GM12864 (cell line): ENCODE measurements at places on chromosomes 2 and 18.

DNA sequence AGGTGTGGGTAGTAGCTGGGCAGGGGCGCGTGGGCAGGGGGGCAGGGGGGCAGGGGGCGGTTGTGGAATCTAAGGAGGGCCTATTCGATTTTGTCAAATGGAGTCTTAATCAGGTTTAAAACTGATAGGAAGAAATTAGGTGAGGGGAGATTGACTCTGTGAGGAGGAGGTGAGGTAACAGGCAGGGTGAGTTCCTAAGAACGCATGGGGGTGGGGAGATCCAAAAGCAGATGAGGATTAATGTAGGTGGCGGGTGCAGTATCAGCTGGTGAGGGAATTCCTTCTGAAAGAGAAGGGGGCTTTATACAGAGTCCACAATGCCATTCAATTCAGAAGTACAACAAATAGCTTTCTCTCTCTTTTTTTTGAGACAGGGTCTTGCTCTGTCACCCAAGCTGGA lies 72.7 kb downstream of the CAB39 start:
- no peak for DNase-seq

DNA sequence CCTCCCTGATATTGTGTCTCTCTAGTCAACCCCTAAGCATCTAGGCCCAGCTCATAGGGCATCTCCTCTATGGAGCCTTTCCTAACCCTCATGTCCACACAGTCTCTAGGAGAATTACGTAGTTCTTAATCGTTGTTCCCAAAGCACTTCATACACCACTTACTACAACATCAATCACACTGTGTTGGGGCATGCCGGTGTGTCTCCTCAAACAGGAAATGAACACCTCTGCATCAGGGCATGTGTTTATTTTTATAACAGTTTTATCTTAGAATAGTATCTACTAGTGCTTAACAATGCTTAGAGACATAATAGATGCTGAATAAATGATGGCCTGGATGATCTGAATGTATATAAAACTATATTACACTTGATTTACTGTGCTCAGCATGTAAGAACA lies 19.7 kb downstream of the CYP1B1 start:
- no peak for DNase-seq

DNA sequence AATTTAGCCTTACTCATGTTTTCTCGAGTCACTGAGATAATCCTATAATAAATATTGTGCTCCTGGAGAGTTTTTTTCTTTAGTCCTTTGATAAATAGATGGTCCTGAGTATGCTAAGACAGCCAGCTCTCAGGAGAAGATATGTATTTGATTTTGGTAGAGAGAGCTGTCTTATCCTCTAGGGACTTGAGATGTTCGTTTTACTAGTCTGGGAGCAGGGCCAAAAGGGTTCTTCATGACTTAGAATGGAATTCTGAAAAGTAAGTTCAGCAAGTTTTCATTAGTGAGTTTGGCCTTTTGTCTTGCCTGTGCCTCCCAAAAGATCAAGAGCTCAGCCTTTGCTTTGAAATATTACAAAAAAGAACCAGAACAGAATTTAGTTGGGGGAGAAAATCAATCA lies 246.7 kb downstream of the BABAM2 start:
- no peak for DNase-seq

- no peak for DNase-seq
These were observed 187.4 kb downstream of the MGAT5 start for GRCh38 chr2:134441153-134441863.

- no peak for DNase-seq
These were observed 74.5 kb downstream of the MYO3B start for GRCh38 chr2:170252414-170252813.

- peak; percentile 77 for DNase-seq
These were observed 10.8 kb downstream of the GALNT1 start for GRCh38 chr18:35592298-35592697.

- DNase-seq: no peak
These were observed 24.9 kb downstream of the COPS9 start for GRCh38 chr2:240111253-240111652.

- DNase-seq: peak; percentile 22
These were observed 8.5 kb downstream of the RAB17 start for GRCh38 chr2:237581751-237582746.

DNA sequence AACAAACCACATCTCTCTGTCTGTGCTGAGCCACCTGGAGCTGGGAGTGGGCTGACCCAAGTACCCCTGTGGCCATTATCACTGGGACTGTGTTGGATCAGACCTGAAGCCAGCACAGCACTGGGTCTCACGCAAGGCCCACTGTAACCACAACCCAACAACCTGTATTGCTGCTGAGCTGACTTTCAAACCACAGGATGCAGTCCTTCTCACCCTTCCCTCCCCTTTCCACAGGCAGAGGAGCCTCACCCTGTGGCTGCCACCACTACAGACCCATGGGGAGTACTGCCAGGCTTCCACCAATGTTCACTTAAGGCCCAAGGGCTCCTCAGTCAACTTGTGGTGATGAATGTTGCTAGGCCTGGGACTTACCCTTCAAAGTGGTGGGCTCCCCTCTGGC lies 135.7 kb downstream of the DIS3L2 start:
- no peak for DNase-seq

DNA sequence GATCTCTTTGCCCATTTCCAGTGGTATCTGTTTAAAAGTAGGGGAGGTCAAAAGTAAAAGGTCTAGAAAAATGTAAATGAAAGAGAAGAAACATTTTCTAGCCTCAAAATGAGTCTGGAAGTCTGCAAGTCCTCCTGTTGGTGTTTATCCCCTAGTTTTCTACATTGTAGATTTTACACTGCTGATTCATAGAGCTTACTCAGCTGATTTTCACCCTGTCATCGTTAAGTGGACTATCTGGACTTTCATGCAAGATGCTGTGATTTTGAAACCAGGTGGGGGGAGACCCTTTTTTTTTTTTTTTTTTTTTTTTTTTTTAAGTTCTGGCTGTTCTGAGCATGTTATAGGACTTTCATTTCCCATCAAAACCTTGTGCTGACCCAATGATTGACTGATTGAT lies 10.3 kb downstream of the HOXD3 start:
- DNase-seq: no peak

DNA sequence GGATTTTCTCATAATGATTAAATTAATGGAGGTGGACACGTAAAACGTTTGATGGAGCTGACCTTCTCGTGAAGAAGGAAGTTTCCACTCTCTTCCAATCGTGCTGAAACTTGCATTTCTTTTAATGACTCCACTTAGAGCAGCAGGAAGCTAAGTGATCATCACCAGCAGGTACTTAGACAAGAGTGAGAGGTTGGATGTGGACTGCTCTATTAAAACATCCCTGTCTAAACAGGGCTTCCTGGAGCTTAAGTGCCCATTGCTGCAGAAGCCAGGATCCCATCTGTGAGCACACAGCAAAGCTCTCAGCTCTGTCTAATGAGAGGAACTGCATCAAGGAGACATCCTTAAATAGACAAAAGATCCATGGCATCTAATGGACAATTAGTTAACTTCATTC lies 1539.5 kb upstream of the CELF4 start:
- DNase-seq: no peak

DNA sequence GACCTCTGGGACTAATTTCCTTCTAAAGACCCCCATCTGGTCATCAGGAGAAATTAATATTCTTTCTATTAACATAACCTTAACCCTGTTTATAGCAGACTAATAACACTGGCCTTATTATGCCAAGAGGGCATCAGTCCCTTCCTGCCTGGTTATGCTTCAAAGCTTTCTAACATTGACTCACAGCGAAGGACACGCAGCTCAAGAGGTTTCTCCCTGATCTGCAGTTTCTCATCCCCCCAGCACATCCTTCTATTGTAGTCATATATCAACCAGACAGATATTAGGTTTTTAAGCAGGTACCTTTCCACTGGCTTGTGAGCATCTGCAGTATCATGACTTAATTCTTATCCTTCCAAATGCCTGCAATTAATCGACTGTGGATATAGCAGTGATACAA lies 100.0 kb upstream of the CXCR4 start:
- no peak for DNase-seq

DNA sequence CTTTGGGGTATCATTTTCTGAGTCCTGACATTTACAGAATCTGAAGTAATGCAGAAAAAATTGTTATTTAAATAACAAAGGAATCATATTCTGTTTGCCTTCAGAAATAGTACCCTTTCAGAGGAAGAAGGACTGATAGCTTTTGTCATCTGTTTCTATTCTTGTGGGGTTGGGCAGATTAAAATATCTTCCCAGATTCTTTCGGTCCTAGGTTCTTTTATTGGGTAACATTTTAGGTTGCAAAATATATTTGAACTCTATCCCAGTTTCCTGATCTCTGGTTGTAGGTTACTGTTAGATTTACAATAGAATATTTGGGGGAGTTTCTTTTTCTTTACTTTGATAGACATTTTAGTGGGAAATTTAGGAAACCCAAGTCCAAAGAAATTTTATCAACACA lies 550.5 kb downstream of the SPAG16 start:
- no peak for DNase-seq

DNA sequence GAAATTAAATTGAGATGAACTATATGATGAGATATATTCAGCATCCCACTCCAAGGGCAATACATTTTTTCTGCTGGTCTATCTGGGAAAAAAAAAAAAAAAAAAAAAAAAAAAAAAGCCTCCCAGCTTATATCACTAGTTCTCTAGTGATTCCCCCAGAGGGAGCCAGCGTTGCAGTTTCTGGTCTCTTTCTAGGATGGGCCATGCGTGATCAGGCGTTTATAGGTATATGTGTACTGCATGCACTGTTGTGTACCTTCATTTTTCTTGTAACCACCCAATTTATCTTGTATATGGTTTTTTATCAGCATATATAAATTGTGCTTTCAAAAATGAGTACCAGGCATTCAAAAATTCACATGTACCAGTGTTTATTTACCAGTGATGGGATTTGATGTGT lies 35.1 kb downstream of the DCDC2C start:
- no peak for DNase-seq

GRCh38 chr2:179104736-179105135 lies 54.8 kb upstream of the CCDC141 start:
- DNase-seq: no peak

- no peak for DNase-seq
These were observed 32.6 kb downstream of the NMUR1 start for GRCh38 chr2:231497651-231498050.

GRCh38 chr2:202944816-202945215 lies 32.7 kb downstream of the CARF start:
- DNase-seq: no peak

- DNase-seq: no peak
These were observed 6.4 kb upstream of the DARS1 start for GRCh38 chr2:135991861-135992260.

DNA sequence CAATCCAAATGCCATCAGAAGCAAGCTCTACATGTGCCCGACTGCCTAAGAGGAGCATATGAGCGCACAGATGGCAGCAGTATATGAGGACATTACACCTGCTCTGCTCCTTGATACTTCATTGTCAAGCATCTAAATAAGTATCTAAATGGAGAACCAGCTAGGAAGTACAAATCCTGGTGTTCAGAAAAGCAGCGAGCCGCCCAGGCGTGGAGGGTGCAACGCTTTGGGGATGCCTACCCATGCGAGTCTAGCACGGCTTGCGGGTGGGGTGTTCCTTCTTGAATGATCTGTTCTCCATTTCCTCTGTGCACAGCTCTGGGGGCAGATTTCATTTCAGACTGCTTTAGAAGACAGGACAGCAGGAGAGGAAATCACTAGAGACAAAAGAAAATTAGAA lies 63.0 kb upstream of the BCL2L11 start:
- no peak for DNase-seq

- no peak for DNase-seq
These were observed 89.6 kb downstream of the BCL2 start for GRCh38 chr18:63229971-63230370.

GRCh38 chr2:232542715-232543467 lies 3.4 kb downstream of the CHRNG start:
- DNase-seq: no peak

DNA sequence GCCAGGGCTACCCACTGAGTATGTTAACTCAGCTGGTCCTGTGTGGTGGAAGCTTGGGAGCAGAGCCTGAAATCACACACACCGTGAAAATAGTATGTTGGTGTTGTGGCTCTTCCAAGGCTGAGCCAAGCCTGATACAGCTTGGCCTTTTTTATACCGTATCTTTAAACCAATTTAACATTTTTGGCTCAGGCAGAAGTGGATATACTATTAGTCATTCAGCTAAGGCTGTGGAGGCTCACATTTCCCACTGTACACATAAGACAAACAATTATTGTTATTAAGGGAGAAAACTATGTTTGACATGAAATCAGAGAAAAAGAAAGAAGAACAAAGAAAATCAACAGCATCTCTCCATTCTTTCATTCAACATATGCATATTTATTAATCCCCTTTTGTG lies 159.0 kb downstream of the BCL11A start:
- DNase-seq: no peak

- DNase-seq: no peak
These were observed 12.7 kb upstream of the KCNK3 start for GRCh38 chr2:26679867-26680266.

GRCh38 chr2:44071454-44072046 lies 75.8 kb upstream of the LRPPRC start:
- peak; percentile 4 for DNase-seq

DNA sequence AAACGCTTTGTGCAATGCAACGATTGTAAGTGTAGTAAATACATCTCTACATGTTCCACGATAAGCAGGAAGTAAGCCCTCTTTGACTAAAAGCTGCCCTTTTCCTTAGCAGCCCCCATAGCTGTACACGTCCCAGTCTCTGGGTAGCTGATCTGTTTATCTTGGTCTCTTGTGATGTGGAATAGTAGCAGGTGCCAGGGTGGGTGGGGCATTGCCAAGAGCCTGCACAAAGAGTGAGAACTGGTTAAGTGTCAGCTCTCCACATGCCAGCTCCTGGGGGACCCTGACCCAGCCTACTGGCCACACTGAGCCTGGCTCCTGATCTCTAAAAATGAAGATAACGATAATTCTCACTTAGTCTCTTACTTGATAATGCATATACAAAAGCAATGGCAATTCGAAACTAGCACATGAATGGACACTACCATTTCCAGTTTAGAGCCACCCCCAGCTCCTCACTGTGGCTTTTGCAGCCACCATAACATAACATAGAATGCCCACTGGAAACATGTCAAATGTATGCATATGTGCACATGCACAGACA lies 92.3 kb downstream of the MYT1L start:
- no peak for DNase-seq

GRCh38 chr18:63182861-63183260 lies 136.7 kb downstream of the BCL2 start:
- DNase-seq: no peak

DNA sequence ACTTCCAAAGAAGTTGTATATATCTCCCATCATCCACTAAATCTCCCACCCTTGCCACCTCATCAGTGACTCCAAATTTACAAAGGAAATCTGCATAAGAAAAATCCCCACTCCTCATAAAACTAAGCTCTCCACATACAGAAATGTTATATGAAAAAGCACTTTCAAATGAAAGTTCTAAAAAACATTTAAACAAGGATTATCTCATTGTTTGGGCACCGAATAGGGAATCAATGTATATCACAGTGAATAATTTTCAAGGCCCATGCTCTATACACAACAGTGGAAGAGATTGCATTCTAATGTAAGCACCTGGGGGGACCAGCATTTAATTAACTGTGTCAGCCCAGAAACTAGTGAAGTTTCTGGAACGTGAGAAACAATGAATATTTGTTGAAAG lies 70.1 kb downstream of the OSR1 start:
- no peak for DNase-seq

GRCh38 chr2:220296174-220296573 lies 668.7 kb downstream of the SLC4A3 start:
- no peak for DNase-seq

- no peak for DNase-seq
These were observed 49.4 kb downstream of the CAVIN2 start for GRCh38 chr2:191797500-191797899.
